ENCODE measurements at places on chromosomes 2 and 18.

DNA sequence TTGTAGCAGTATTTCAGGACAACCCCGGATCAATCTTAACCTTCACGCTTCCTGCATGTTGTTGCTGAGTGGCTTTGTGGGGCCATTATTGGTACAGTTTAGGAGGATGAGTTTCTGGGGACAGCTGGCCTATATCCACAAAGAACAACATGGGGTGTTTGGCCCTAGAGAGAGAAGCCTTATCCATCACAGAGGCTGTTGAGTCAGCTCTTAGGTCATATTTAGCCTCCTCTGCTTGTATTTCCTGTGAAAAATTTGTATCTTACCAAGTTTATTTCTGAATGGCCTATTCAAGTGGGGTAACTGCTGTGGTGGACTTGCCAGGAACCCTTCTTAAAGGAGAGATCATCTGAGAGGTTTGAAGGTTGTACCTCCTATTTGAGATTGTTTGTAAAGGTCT lies 77.6 kb downstream of the MAP4K4 start:
- DNase-seq: no peak

GRCh38 chr18:1784113-1784512 lies 787.2 kb downstream of the METTL4 start:
- DNase-seq: no peak

GRCh38 chr18:28149810-28150420 lies 27.0 kb downstream of the CDH2 start:
- peak; percentile 75 for DNase-seq

DNA sequence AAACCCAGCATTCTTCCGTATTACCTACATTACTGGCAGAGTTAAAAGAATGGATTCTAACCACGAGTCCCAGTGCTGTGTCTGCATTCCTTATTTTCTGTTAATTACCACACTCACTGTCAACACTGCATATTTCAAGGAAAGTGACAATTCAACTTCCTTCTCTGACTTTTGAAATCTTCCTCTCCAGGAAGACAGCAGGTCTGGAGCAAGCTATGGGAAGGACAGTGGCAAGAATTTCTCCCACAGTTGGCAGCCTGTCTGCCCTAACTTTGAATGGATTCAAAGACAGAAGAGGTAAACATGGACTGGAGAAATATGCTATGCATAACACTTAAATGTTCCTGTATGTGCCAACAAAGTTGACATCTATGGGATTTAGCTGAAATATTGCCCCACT lies 700.5 kb upstream of the CHAC2 start:
- peak; percentile 33 for DNase-seq

DNA sequence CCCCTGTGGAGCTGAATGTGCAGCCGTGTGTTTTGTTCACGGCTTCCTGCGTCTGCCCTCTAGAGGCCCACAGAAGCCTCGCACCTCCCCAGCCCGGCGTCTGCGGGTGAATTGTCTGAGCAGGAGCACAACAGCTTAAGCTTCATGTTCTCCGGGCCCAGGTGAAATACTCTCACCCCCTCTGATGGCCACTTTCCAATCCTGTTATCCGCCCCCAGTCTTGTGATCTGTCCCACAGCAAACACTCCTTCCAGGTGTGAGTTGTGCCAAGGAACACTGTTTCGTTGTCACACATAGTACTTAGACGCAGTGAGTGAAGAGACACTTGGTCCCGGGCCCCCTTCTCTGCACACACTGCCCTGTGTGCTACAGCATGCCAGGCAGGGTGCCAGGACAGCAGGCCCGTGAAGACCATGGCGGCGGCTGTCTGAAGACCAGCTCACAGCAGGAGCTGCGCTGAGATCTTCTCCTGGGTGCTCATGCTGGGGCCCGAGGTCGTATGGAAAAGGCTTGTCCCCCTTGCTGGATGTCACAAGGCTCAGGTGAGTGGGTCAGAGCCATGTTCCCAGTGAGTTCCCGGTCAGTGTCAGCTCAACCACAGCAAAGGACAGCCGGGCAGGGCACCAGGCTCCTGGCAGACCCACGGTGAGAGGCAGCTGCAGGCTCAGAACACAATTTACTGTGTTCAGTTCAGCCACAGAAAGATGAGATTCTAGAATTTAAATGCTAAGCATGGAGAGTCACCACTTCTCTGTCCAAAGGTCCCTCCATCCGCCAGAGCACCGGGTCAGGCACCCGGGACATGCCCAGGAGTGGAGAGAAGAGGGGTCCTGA lies 6.8 kb upstream of the PXDN start:
- peak; percentile 59 for DNase-seq

- no peak for DNase-seq
Observed at GRCh38 chr18:41642756-41643155, 312.3 kb upstream of the PIK3C3 start.

DNA sequence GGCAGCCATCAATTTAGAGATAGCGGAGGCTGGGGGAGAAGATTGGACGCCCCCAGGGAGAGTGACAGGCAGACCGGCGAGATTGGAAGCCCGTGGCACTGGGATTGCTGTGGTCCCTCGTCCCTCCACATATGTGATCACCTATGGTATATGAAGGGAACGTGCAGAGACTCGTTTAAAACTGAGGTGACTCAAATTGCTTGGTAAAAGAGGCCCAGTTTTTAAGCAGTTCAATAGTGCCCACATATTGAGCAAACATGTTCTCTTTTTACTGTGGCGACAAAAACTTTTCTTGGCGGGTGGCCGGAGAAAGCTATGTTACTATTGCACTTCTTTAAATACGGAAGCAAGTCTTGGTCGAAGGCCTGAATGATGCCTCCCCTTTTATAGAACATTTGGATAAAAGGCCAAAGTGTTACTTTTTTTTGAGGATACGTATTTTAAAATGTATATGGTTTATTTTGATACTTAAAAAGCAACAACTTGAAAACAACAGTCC lies 9.1 kb downstream of the B3GNT2 start:
- no peak for DNase-seq

DNA sequence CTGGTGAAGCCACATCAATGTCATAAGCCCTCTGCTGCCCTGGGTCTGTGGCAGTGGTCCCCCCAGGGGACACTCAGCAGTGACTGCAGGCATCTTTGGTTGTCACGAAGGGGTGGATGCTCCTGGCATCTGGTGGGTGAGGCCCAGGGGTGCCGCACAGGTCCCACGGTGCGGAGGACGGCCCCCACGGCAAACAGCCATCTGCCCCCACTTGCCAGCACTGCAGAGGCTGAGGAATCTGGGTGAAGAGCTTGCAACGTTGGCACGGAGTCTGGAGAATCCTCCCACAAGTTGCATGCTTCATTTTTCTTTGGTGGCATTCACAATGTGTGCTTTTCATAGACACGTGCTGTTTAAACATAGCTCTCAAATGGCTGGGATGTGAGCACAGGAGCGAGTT lies 105.1 kb upstream of the PXDN start:
- DNase-seq: no peak

GRCh38 chr2:196245378-196246140 lies 74.2 kb upstream of the STK17B start:
- DNase-seq: no peak

DNA sequence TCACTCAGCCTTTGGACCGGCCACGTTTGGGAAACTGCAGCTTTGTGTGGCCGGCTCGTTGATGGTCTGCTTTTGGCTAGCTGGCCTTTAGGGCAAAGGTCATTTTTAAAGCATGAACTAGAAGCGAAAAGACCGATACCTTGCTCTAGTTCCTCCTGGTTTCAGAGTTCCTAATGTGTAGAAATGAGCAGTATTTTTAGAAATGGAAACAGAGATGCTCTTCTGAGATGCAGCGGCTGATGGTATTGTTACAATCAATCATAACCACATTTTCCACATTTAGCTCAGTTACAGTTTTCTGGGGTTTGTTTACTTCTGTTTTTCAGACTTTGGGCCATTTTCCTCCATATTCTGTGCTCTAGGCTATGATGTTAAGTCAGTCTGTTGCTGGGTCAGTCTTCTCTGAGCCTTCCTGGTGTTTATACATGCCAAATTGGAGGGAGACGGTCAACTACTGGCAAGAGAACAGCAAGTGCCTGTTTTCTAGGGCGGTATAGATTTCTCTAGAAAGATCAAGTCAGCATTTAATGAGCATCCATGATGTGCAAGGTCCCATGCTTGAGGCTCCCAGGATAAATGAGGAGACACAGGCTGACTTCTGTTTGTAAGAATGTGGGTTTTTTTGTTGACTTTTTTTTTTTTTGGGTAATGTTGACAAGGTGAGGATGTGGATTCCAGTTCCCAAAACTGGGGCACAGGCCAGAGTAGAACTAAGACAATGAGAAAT lies 28.0 kb downstream of the RNF144A start:
- no peak for DNase-seq

DNA sequence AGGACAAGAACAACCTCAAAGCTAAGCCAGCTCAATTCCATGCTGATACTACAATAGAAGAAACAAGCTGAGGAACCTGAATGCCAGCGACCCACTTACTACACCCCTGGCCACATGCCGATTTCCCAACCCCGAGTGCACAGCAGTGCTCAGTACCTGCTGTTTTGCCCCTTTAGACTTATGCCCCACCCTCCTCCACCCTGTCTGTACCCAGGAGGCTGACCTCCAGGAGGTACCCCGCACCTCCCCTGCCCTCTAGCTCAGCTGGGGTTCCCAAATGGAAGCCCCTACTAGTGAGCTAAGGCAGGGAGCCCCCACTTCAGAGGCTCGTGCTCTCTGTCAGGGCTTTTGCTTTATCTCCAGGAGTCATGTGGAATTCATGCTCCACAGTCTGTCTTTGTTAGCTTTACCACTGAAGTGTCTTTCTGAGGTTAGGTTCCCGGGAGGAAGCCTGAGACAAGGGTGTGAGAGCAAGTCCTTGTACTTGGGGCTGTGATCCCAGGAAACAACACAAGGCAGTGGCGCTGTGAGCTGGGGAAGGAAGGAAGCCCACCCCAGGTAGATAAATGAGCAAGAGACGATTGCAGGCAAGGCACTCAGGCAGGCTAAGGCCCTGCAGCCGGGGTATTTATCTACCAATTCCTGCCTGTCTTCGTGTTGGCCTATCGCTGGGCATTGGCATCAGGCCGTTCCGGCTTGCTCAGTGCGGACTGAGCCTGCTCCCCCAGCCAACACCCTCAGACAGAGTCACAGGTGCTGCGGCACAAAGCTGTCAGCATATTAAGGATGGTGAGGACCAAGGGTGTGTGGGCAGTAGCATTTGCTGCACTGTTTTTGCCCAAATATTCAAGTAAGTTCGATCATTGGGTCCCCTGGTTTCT lies 220.5 kb downstream of the CYP26B1 start:
- no peak for DNase-seq

DNA sequence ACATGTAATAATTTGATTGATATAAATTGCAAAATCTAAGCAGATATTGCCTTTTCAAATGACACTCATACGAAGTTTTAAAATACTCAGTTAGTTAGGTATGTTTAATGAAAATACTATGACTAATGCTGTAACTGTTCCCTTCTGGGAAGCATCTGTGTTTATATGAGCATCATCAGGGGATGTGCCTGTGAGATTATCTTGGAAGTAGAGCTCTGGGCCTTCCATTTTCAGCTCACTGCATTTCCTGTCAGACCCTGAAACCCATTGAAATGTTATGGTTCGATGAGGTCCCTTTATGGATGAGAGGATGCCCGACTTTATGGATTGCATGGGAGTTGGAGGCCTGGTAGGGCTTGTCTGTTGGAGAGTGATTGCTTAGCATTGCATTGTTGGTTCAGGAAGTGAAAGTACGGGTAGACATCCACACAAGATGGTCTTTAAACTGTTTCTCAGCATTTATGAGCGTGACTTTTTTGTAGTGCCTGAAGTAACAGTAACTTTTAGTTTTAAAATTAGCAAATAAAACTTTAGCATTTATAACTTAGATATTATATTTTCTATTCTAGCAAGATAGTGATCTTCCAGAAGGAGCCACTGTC lies 28.7 kb downstream of the ELP2 start:
- DNase-seq: peak; percentile 72

DNA sequence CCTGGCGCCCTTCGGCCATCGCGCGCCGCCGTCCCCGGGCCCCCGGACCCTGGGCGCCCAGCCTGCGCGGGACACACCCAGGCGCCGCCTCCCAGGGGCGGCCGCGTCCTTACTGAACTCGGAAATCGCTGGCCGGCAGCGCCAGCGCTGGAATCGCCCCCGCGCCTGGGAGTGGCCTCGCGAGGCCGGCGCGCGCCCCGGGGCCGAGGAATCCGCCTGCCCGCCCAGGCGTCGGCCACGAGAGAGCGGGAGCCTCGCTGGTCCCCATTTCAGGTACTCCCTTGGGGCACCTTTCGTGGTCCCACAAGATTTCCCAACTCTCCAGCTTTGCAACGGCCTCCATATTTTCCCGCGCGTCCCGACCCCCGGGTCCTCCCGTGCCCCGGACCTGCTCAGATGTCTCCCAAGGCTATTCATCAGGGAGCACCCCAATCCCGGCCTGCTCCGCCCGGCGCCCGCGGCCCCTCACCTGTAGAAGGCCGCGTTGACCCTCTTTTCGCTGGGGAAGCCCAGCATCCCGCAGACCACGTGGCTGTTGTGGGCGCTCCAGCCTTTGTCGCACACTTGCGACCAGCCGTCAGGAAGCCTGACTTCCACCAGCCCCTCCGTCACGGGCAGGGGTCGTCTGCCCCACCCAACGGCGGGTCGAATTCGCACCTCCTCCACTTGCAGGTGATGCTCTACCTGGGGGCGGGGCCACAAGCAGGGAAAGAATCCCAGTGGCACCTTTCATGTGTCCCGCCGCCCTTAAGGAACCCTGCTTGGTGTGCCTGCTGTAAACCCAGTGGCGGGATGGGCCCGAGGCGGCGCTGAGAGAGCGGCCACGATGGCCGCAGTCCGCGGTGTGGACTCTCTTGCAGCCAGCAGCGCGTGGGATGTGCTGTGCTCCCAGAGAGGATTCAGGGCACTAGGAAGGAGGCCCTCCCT lies 4.6 kb downstream of the LOXL3 start:
- no peak for DNase-seq

GRCh38 chr2:80007777-80008503 lies 296.6 kb downstream of the LRRTM1 start:
- DNase-seq: no peak

DNA sequence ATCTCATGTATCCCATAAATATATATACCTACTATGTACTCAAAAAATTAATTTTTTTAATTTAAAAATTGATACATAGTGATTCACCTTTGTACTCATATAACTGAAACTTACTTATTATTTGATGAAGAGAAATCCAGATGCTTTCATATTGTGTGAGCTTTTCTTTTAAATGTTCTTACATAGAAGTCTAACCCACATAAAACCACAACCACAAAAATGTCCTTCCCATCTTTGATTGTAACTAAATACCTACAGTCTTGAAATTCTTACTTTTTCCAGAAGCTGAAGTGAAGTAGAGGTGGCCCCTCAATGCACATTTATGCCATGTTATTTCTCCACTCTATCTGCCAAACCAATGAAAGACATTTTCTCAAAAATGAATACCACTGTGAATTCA lies 117.9 kb upstream of the COL5A2 start:
- DNase-seq: peak; percentile 79

- peak; percentile 95 for DNase-seq
Observed at GRCh38 chr2:43540021-43540779, 55.6 kb downstream of the THADA start.

GRCh38 chr18:24063121-24063731 lies 48.7 kb downstream of the TTC39C start:
- peak; percentile 60 for DNase-seq

- DNase-seq: no peak
Observed at GRCh38 chr2:71934595-71935261, 212.9 kb downstream of the CYP26B1 start.
